ENCODE measurements at places on chromosomes 2 and 18.

DNA sequence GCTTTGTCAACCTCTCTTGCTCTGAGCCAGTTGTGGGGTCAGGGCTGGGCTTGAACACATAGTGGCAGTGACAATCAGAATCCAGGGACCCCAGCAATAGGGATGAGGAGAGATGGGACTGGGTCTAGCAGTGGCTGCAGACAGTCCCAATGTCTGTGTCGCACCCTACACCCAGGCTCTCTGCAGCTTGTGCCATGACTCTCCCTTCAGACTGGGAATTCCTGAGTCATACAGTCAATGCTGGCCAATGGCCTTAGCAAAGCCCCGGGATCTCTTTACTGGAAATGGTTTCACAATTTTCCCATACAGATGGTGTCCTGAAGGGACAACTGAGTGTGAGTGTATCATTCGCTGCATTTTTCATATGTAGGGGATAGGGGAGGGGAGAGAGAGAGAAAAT, 74.2 kb upstream of the CELF4 start:
- DNase-seq = no peak

DNA sequence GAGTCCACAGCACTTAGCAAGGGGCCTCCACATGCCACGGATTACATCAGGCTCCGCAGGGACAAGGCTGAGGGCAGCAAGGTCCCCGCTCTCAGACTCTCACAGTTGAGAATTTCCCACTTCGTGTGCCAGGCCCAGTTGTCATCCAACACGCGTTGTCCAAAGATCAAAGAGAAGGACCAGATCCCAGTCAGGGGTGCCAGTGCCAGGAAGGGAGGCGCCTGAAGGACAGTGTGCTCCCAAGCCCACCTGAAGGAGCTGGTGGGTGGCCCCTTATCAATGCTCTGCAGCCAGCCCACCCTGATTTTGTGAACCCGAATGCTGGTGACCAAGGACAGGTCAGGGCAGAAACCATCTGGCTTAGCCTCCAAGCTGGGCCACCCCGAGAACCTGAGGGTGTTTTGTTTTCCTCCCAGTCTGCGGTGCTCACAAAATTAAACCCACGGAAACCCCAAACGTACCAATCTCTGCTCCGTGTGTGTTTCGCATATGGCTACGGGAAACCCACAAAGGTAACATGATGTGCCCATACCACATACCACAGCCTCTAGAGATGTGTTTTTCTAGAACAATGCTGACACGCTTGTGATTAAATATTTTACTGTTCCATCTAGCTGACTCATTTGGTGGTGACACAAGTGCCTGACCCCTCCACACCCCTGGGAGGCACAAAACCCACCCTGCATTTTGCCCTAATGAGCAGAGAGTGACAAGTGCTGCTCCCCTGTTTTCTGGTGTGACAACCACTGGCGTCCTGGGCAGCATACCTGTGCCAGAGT, 24.5 kb downstream of the CRACDL start:
- no peak for DNase-seq

DNA sequence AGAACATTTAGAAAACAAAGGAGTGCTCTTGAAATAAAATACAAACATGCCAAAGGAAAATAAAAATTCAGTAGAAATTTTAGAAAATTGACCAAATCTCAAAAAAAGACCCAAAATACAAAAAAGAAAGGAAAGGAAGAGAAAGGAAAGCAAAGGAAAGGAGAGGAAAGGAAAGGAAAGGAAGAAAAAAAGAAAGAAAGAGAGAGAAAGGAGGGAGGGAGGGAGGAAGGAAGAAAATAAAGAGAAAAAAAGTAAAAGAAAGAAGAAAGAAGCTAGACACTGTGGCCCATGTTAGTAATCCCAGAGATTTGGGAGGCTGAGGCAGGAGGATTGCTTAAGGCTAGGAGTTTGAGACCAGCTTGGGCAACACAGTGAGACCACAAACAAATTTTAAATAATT, 500.1 kb upstream of the VRK2 start:
- no peak for DNase-seq

- DNase-seq = no peak
Measured at GRCh38 chr18:58970943-58971790, 106.5 kb downstream of the ZNF532 start.

- DNase-seq = no peak
Measured at GRCh38 chr2:201171259-201171814, 11.6 kb upstream of the CASP10 start.

GRCh38 chr2:199979832-199980628, 24.6 kb downstream of the MAIP1 start:
- peak; percentile 80 for DNase-seq

DNA sequence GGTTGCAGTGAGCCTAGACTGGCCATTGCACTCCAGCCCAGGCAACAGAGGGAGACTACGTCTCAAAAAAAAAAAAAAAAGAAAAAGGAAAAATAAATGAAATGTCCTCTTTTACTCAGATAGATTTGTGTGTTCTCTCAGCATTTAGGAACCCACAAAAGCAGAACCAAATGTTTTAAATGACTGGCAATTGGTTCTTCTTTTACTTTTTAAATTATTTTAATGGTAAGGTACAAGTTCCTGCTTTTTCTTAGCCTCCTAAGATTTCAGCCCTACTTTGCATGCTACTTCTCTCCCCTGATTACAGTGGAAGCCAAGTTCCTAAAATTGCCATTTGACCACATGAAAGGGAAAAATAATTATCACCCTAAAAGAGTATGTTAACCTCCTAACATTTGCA, 23.5 kb downstream of the SRSF7 start:
- peak; percentile 28 for DNase-seq

GRCh38 chr18:55534547-55534946, 53.4 kb downstream of the TCF4 start:
- DNase-seq = no peak

DNA sequence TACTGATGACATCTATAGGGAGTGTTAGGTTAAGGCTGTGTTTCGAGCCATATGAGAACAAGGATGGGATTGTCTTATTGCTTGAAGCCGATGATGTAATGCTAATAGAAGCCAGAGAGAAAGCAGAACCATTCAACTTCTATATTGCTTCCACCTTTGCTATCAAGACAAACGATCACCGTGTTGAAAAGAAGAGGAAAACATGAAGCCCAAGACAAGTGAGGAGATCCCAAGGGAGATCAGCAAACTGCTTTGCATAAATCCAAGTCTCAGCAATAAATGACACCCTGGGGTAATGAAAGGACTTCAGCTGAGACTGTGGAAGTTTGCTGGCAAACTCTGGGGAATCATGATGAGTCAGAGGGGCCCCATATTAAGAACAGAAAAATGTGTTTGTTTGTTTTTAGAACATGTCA, 206.2 kb downstream of the NCKAP5 start:
- DNase-seq = no peak

- no peak for DNase-seq
Measured at GRCh38 chr2:45343251-45344017, 267.6 kb downstream of the SRBD1 start.

DNA sequence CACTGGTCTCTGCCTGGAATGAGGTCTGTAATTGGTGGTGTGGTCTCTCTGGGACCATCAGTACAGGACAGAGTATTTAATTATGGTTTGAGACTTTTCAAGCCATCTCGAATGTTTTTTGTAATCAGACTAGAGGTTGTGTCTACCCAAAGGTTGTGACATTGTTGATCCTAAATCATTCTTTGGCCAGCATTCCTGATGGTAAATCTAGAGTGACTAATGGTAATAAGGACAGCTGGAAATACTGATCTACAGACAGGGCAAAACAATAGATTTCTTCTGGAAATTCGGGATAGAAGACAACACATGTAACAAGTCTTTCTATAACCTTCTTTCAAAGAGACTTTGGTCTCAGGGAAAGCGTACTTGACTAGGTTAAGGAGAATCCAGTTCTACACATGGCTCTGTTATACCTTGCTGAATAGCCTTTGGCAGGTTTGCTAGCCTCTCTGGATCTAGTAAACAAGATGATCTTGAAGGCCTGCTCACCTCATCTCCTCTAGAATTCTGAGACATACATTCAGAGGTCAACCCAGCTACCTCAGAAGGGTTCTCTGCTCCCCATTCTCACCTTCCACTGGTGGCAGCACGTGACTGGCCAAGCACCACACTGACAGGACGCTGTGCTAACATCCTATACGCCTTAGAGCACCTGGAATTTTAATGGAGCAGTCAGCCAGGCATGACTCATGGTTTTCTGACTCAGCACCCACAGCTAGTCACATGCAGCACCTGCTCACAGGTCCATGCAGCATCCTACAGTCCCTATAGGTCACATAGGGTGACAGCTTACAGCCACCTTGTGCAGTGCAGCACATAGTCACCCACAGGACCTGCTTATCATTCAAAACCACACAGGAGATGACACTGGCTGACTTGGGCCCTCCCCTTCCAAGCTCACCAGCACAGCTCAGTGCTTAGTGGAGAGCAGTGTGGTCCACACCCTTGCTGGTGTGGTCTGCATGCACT, 12.2 kb downstream of the PLB1 start:
- DNase-seq = no peak

DNA sequence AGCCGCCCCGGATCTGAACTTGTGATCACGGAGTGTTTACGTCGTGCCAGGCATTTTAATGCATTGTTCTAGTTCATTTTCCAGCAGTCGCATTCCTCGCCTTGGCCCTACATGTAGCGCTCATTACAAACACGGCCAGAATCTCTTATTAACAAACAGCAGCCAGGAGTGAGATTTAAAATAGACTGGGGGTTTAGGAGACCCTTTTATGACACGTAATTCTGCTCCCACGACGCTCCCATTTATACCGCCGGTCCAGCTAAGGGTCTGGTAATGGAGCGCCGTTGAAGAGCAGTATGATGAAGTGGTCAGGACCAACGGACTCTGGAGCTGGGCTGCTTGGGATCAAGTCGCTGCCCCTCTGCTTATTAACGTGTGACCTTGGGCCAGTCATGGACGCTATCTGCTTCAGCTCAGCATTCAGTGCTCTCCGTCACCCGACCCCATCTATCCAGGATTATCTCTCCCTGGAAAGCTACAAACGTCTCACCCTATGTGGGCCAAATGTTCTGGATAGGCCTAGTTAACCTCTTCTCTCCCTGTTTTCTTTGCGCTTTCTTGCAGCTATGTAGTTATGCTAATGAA, 745 bp downstream of the MSH2 start:
- peak; percentile 2 for DNase-seq

GRCh38 chr2:223055836-223056235, 3.8 kb downstream of the KCNE4 start:
- no peak for DNase-seq

DNA sequence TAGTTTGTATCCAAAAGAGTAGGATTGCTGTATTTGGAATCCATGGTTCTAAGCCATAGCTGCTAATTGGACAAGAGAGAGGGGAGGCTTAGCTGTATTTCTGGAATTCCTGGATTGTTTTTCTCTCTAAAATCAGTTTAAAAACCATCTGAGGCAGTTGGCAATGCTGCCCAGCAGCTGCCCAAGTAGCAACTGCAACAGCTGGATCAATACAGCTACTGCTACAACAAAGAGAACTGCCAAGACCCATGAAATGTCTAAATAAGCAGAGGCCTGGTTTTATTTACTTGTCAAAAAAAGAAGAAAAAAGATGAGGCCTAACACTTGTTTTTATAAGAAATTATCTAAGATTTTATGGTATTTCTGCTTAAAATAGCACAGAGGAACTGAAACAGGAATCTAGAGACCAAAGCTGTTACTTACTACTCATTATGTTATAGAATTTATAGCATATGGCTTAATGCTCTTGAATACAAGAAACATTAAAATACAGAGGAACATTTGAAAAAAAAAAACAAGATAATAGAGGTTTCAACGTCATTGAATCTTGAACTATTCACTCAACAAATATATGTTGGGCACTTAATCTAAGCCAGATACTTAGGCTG, 39.1 kb downstream of the TMEFF2 start:
- no peak for DNase-seq

- DNase-seq = no peak
Measured at GRCh38 chr2:144357623-144358373, 162.1 kb downstream of the ZEB2 start.

GRCh38 chr18:8121942-8122480, 487.2 kb upstream of the RAB12 start:
- no peak for DNase-seq

DNA sequence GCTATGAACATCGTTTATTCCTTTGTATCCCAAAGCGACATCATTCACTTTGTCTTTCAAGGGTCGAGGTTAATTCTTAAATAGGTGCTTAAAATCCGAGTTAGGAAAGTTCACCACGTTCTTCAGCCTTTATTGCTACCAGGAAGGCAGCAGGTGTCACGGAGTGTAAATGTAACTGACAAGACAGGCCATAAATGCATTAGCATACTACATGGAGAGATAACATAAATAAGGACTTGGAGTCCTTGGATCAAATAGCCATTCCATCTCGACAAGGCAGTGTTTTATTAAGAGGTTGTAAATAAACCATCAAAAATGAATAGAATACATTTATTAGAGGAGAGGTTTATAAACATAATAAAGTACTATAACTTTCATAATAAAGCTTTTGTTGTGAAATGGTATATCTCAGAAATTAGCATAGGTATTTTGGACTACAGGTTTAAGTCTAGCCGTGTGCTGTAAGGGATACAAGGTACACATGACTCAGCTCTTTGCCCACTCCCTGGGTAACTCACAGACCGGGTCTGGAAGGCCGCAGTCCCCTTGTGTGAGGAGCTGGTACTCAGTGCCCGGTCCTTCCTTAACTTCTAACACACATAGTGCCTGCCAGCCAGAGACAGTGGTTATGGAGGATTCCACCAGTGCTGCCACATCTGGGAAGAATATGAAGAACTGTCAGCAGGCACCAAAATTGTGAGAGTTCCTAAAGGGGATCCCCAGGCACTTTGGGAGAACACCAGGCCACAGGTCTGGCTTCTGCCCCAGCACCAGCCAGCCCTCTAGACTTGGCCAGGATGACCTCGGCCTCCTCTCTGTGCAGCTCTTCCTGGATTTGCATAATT, 29.4 kb downstream of the CAPN13 start:
- no peak for DNase-seq

DNA sequence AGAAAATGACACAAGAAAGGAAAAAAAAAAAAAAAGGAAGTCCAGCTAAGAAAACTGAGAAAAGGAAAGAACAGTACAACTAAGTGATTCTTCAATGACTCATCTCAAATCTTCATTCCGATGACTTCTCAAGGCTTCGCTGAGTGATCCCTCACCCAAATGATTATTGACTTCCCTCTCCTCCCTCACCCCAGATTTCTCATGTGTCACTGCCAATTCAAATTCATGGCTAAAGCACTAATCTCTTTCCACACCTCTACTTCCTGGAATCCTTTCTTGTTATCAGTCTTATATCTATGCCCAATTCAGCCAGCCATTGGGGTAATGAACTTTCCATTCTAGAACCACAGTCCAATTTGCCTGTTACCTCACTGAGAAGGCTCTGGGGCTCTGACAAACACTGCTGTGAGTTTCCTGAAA, 7.2 kb upstream of the ABCB11 start:
- DNase-seq = peak; percentile 93

DNA sequence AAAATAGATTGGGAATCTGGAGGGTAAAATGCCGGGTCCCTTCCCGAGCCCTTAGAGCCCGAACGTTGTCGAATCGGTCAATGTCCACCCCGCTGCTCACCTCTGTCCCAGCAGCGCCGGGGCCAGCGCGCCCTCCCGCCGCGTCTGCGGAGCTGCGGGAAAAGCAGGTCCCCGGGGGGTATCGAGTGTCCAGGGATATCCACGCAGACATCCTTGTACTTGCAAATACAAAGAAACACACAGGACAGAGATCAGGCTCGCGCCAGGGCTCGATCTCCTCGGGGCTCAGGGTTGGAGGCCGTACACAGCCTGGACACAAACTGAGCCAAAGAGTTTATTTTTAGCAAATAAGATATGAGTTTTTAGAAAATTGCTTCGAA, 2.3 kb upstream of the GATA6 start:
- DNase-seq = no peak
